D341Med (cell line): ENCODE measurements at places on chromosomes 7 and 10.

GRCh38 chr10:126397640-126398382, 9.5 kb upstream of the ADAM12 start:
- no peak for DNase-seq

DNA sequence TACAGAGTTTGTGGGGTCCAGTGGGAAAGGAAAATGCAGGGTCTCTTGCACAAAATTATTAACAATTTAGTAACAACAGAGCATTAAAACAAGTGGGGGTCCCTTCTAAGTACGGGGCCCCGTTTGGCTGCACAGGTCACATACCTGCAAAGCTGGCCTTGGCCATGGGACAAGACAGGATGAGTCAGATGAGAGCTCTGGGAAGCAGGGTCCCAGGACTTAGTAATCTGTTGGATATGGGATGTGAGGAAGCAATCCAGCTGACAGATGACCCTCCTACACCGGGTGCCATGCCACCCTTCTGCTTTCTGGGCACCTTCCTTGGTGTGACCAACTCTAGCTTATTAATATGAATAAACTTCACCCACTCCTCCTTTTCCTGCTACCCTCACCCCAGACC, 3.2 kb upstream of the DUSP5 start:
- no peak for DNase-seq

DNA sequence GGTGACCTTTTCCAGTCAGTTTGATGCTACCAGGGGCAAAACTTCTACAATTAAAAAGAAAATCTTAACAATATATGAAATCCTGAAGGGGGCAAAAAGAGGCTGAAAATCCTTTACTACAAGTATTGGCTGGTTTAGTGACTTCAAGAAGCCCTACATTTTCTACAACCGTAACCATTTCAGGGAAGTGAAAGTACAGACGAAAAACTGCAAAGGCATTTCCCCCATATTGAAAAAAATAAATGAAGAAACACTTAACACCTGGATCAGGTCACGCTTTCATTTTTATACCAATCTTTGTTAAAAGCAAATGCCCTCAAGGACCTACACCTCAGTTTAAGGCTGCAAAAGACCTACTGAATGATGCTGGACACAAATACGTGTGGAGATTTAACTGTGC, 38.6 kb downstream of the IL6 start:
- no peak for DNase-seq

DNA sequence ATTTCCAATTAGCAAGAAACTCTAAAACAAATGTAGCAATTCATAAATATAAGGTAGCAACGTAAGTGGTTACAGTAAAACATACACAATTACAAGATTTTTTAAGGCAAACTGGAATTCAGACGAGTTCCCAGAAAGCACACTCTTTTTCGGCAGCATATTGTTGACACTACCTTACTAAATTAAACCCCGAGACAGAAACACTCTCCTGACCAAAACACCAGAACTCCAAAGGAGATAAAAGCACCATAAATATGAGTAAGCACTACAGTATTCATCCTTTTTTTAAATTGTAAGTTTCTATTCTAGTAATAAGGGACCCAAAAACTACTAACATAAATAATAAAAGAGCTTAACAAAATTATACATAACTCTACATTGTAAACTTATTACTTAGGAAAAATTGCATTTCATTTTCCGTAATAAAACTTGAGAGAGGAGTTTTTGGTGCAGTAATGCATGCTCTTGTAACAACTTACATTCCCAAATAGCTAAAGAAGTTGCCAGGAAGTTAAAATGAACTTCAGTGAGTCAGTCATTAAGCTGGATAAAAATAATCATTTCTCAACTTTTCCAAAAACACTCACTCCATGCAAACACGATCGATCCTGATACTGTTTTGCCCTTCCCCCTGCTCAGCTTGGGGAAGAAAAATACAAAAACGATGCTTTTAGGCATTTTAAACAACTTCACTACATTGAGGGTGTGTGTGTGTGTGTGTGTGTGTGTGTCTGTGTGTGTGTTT, 2.0 kb downstream of the PIP4K2A start:
- no peak for DNase-seq

- DNase-seq: no peak
Measured at GRCh38 chr10:77787440-77787839, 139.1 kb downstream of the DLG5 start.

DNA sequence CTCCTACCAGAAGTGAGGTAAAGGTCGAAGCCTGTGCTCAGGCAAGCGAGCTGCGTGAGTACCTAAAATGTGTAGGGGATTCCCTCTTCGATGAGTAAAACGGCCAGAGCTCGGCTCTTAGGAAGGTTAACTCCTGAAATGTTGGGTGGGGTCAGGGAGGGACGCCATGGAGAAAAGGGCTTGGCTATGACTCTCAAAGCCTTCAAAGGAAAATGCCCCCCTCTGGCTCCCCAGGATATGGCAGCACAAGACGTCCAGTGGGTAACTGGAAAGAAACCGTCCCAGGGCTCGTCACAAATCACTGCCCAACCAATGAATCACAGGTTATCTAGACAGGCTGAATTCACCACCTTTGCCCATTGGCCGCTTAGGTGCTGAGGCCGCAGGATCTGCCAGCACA, 58.0 kb downstream of the CALML3 start:
- DNase-seq: no peak

- DNase-seq: no peak
Measured at GRCh38 chr10:133343558-133343957, 3.6 kb upstream of the PRAP1 start.

- DNase-seq: no peak
Measured at GRCh38 chr10:128712661-128713400, 586.6 kb upstream of the MKI67 start.

- no peak for DNase-seq
Measured at GRCh38 chr7:20742913-20743312, 43.8 kb downstream of the SP8 start.

DNA sequence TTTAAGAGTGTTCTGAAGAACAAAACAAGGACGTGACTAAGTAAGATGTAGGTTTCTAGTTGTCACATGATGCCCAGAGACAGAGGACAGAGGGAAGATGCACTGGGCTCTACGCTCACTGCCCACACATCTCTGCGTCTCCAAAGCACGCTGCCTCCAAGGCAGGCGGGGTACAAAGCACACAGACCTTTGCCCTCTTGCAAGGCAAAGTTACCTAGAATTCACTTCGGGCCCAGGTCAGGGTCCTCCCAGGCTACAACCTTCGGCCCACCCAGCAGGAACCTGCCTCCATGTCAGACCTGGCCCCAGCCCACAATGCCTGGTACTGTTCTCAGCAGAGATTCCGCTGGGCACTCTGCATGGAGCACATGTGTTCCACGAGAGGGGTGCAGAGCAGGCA, 26.5 kb downstream of the GRB10 start:
- no peak for DNase-seq

- no peak for DNase-seq
Measured at GRCh38 chr10:70838270-70838805, 22.6 kb downstream of the SGPL1 start.

DNA sequence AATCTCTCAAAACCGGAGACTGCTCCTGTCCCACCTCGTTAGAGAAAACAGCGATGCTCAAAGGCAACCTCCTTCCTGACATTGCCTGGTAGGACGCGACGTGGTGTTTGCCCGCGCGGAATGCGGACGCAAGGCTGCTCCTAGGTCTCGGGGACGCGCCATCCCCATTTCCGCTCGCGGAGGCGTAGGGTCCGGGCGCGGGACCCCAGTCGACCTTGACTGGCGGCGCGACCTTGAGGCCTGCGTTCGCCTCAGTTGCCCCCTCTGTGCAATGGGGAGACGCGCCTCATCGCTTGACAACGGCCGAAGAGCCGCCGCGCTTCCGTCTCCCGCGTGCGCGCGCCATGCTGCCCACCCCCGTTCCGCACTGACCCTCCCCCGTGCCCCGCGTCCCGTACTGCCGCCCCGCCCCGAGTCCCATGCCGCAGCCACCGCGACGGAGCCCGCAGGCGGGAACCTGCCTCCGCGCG, 412 bp upstream of the PPIA start:
- DNase-seq: no peak

DNA sequence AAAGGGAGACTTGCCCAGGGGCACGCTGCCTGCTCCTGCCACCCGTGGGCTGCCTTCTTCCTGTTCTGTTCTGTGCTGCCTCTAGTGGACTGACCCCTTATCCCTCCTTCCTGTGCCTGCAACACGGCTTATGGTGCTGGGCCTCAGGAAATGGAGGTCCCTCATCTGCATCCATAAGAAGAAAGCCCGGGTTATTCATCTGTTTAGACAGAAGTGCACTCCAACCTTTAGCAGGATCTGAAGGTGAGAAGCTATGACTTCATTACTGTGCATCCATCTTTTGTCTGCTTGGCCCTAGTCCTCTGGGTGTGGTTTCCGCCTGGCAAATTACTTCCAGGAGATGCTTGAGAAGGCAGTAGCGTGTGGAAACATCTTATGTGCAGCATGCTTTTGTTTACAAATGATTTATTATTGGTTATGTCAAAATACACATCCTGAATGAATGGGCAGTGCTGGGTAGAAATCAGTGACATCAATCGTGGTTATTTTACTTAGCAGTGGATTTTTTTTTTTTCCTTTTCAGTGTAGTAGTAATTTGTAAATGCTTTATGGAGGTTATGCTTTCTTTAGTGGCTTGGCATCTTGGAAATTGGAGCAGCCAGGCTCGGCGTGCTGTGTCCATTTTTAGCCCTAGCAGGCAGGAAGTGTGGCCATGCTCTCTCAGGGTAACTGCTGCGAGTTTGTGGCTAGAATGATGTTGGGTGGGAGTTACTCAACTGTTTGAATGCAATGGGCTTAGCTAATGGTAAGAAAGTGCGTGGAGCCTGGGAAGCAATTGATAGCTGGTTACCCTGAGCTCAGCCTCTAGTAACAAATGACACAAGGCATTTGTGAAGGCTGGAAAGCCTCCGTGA, 12.7 kb downstream of the PTPRE start:
- DNase-seq: no peak

GRCh38 chr7:36747280-36748016, 23.2 kb upstream of the AOAH start:
- no peak for DNase-seq

- DNase-seq: peak; percentile 53
Measured at GRCh38 chr10:133276435-133277201, at the start of gene ADAM8. ADAM8 (minus strand) TSS chr10:133276868; CDS start chr10:133276817, 51 bp downstream.

DNA sequence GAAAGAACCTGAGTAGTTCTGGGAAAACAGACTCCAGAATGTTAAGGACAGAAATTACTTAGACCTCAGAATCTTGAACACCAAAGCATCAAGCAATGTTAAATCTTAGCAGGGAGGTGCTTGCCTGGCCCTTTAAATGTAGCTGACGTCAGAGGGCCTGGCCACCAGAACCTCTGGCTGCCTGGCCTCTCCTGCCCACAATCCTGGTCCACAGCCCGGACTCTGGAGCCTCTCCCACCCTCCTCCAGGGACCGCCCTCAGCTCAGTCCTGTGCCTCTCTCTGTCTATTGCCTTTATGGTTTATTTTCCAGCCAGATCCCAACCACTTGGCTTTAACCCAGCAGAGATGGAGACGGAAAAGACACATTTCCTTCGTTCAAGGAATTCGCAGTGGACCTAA, 42.2 kb upstream of the EGR2 start:
- no peak for DNase-seq

DNA sequence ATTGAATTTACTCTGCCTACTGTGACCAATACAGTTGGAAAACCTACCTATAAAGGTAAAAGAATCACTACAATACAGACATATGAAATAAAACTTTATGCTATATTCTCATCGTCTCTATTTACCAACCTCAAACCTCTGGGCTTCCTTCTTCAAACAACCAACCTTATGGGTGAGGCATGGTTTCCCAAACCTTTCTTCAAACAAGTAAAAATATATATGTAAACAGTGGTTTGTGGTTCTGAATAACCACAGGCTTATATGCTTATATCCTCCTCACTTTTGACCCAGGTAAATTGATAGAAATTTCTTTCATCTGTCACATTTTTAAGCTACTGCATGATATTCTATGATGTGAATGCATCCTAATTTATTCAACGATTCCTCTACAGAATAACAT, 103.6 kb downstream of the ITGB1 start:
- DNase-seq: no peak

- no peak for DNase-seq
Measured at GRCh38 chr7:158733220-158733519, 28.6 kb upstream of the NCAPG2 start.

DNA sequence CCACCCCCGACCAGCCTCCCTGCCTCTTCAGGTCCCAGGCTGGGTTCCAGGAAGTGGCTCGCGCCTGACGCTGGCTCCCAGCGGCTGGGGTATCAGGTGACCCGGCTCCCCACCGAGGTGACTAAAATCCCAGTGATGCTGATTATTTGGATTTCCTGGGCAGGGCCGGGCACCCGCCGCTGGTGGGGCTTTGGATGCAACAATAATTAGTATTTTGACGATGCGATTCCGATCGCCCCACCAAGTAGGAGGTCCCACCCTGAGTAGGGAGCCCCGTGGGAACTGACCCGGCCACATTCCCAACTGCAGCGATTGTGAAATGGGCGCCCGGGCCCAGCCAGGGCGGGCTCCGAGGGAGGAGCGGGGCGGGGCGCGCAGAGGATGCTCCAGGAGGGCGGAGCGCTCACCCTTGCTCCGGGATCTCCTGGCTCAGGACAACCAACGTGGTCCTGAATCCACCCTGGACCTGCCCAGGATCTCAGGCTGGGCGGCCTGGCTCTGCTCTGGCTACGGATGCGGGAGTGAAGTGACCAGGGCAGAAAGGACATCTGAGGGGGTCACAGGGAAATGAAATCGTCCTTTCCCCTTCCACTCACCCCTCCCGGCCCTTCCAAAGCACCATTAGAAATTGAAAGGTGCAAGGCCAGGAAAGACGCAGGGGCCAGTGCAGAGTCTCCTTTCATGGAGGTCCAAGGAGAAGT, 32.6 kb downstream of the DUSP5 start:
- peak; percentile 32 for DNase-seq

DNA sequence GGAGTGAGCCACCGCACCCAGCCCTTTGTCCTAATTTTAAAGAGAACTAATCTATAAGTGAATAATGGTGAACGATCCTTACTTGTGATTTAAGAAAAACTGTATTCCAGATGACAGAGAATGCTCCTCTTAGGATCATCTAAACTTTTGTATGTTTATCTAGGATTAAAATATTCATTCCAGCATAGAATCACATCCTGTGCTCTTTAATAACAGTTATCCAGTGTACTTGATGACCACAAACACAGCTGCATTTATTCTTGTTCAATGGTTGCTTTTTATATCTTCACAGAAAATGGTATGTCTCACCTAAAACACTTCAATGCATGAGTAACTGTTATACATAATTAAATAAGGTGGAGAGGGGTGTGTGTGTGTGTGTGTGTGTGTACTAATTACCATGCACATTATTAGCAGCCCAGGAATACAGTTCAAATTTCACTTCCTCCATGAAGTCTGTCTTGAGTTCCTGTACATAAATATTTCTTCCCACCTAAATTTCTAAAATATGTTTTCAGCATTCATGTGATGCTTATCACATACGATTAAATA, 38.5 kb upstream of the SEMA3C start:
- no peak for DNase-seq
